ENCODE measurements at places on chromosomes 16 and 17.

DNA sequence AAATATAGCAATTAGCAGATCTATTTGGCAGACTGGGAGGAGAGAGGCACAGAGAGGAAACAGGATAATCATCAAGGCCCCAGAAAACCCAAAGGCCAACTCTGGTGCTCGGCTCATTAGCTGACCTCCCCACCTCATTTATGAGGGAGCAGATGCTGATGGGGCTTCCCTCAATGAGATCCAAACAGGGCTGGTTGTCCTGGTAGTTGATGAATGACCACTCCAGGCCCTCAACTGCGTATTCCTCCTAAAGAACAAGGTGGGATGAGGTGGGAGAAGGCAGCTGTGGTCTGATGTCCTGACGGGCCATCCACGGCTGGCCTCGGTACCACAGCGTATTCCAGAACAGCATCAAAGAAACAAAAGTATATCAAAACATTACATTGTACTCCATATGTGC is 20.8 kb downstream of the ZNHIT3 start:
- no peak for DNase-seq

DNA sequence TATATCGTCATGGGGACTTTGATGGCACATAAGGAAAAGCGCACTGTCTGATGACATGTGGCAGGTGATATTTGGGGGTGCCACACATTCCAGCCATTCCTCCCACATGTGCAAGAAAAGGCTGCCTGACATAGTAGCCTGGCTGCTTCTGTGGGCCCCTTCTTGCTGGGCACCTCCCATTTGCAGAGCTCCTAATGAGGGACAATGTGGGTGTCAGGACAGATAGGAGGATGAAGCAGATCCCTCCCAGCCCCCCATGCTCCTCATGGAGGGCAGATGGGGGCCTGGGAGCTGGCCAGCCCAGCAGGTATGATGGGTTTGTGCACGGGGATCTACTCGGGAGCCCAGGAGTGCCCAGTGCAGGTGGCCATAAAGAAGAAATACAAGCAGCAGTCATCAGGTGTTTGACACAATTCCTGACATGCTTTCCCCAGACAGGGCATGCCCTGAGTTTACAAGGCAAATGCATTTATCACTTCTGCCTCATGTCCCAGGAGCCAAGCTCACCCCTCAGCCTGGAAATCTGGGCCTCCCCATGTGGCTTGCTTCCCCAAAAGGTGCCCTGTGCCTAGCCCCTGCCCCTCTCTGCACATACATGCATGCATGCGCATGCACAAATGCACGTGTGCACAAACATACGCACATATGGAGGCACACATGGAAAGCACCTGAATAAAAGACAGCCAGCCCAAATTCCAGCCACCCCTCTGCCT is 260.6 kb upstream of the RPL38 start:
- no peak for DNase-seq

- DNase-seq, result no peak
These were observed 78.1 kb upstream of the BRD7 start for GRCh38 chr16:50446861-50447260.

GRCh38 chr16:50224286-50224685 is 42.1 kb upstream of the ADCY7 start:
- DNase-seq, result no peak

- DNase-seq, result no peak
These were observed 42.6 kb upstream of the CLEC18B start for GRCh38 chr16:74463888-74464287.

DNA sequence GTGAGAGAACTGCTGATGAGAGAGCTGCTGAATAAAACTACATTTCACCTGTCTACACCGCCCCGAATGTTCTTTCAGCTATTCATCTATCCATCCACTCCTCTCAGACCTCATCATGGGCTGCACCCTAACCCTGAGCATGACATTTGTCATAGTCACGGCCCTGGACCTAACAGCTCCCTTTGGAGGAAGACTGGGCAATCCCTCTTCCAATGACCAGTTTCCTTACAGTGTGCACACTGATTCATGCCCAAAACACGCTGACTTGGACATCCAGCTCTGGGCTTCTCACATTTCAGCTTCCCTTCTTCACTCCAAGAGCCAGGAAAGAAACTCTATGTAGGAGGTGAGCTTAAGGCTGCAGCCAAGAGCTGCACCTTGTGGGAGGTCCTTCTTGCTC is 41.8 kb upstream of the ARL4D start:
- no peak for DNase-seq

DNA sequence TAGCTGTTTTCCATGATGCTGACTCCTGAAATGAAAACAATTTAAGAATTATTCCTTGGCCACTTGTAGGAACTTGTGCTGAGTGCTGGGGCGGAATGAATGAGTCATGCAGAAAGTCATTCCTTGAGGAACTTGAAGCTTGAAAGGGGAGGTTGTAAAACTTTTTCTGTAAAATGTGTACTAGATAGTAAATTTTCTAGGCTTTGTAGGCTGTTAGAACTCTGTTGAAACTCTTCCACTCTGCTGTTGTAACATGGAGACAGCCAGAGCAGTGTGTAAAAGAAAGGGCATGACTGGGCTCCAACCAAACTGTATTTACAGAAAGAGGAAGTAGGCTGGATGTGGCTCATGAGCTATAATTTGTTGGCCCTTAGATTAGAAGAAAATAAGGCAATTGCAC is 46.1 kb downstream of the ABCA8 start:
- peak; percentile 10 for DNase-seq

DNA sequence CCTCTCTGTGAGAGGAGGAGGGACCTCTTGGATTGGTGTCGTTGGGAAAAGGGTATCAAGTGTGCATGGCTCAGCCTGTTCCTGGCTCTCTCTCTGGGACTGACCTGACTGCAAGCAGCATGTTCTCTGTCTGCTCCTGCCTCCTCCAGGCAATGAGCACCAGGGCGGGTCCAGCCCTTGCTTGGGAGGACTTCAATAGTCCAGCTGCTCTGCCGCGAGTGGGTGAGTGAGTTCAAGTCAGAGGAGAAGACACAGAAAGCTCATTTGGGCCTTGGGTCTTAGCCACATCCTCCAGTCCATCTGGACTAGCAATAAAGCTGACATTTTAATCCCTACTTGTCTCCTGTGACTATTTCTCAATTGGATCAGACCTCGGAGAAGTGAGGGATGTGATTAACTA is 25.2 kb upstream of the TNS4 start:
- no peak for DNase-seq

- DNase-seq, result no peak
These were observed 34.4 kb downstream of the HNF1B start for GRCh38 chr17:37710344-37710886.

DNA sequence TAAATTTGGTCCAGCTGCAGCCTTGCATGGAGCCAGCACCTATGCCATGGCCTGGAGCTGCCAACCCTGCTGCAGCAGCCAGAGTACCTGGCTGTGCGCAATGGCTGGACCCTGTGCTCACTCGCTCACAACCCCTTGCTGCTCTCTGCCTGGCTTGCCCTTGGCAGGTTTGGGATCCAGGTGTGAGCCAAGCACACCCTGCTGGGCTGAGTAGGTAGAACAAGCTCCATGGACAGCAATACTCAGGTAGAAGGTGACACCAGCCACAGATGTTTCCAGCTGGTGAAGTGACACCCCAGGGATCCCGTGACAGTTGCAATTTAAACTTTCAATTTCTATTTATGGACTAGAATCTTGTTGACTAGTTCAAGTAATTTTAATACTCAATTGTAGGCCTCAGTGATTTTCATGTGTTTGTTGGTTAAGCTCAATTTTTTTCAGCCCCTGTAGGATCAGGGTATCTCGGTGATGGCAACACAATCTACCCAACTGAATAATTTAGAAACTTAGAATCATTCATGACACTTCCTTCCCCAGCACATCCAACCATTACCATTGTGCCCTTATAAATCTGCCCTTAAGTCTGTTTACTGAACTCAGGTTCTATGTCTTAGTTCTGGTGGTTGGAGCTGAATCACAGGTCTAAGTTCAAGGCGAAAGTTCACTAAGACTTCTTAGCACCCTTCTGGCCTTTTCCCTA is 480.0 kb downstream of the PMP22 start:
- DNase-seq, result no peak

- DNase-seq, result no peak
These were observed 98.7 kb upstream of the ZNF750 start for GRCh38 chr17:82938486-82938872.

DNA sequence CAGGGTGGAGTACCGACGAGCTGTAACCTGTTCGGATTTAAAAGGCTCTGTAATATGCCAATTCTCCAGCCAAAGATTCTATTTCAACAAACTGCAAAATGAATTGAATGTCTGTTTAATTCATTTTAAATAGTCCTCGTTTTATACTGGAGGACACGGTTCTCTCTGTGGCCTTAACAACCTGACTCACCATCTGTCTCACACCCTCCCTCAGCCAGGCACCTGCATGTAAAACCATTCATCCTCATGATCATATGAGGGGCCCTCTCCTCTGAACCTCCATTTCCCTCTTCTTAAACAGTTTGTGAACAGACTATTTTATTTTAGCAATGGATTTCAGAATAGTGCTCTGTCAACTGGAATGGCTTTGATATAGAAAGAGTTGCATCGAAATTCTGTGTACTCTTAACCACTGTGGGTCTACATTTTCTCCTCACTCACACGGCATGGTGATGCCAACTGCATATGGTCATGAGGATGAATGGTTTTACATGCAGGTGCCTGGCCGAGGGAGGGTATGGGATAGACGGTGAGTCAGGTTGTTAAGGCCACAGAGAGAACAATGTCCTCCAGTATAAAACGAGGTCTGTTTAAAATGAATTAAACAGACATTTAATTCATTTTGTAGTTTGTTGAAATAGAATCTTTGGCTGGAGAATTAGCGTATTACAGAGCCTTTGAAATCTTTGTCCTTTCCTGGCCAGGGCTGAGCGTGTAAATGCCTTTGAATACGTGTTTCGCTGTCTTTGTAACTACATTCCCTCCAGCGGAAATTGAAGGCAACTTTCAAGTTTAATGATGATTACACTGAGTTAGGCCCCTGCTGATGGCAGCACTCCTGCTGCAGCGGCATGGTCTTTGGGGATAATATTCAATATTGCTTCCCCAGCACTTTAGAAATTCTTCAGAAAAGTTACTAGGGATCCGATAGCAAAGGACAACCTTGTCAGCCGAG is 329.6 kb downstream of the SNX29 start:
- DNase-seq, result no peak

GRCh38 chr16:48329138-48329537 is 56.1 kb downstream of the SIAH1 start:
- DNase-seq, result no peak

- no peak for DNase-seq
These were observed 41.2 kb downstream of the KIAA0513 start for GRCh38 chr16:85068746-85069145.

DNA sequence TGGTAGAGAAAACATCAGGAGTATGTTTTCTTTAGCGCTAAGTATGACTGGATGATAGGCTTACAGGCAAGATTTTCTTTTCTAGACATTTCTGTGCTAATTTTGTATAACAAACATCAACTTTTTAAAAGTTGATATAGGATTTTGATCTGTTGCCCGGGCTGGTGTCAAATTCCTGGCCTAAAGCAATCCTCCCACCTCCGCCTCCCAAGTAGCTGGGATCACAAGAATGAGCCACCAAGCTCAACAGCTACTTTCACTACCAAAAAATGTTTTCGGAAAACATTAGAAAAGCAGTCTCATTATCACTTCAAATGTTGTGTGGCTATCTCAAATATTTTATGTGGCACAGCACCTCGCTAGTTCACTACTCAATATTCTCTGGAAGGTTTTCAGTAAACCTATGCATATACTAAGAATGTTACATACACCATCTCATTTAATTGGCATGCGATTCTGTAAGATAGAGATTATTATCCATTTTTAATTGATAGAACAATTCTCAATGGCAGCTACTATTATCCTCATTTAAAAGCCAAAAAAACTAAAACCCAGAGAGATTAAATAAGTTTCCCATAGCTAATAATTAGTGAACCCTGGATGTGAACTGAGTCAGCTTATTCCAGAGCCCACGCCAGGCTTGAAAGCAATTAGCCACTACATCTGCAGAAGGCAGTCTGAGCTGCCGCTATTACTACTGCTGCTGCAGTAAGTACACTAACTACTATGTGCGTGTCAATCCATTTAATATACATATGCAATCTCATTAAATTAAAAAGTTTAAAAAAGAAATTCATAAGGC is 41.7 kb downstream of the CREBBP start:
- no peak for DNase-seq

GRCh38 chr17:75130632-75131277 is 787 bp downstream of the NT5C start:
- DNase-seq, result peak; percentile 62

- DNase-seq, result no peak
These were observed 9.8 kb upstream of the CD300E start for GRCh38 chr17:74633326-74633725.

DNA sequence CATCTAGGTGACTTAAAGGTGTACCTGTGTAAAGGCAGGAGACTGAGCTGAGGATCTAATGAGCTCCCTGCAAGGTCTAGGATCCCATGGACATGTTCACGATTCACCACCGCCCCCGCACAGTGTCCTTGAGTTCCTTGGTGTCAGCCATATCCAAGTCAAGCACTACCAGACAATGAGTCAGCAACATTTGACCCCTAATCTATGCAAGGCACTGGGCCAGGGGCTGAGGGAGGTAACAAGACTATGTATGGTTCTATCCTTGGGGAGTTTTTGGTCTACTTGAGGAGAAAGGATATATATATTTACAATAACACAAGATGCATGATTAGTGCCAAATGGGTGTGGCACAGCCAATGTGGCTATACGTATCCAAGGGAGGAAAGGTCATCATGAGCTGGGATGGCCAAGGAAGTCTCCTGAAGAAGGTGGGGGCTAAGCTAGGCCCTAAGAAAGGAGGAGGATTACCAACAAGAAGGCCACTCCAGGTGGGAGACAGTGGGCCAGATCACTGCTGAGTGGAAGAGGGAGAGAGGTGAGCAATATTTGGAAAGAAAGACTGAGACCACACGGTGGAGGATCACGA is 35.0 kb downstream of the ITGB3 start:
- DNase-seq, result no peak

- DNase-seq, result no peak
These were observed 22.8 kb upstream of the WFDC1 start for GRCh38 chr16:84271866-84272265.

DNA sequence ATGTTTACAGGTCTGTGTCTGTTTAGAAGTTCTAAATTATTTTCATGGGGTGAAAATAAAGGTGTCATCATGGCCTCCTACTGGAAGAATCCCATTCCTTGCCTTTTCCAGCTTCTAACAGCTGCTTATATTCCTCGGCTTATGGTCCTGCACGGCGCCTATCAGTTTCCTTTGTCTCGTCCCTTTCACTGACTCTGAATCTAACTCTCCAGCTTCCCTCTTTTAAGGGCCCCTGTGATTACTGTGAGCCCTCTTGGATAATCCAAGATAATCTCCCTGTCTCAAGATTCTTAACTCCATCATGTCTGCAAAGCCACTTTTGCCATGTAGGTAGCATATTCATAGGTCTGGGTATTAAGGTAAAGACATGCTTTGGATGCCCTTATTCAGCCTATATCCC is 441.0 kb upstream of the ERCC4 start:
- no peak for DNase-seq

Measured in GM06990 (cell line).